Activated CD4-positive, alpha-beta T cell treated with anti-CD3 and anti-CD28 coated beads for 48 hours (primary cell): ENCODE measurements at places on chromosomes 7 and 10.
A peak's percentile ranks its signal among the peaks of the same experiment; 100 is the strongest.

- no peak for DNase-seq
Observed at GRCh38 chr7:1842321-1843221, 172.5 kb downstream of the ELFN1 start.

DNA sequence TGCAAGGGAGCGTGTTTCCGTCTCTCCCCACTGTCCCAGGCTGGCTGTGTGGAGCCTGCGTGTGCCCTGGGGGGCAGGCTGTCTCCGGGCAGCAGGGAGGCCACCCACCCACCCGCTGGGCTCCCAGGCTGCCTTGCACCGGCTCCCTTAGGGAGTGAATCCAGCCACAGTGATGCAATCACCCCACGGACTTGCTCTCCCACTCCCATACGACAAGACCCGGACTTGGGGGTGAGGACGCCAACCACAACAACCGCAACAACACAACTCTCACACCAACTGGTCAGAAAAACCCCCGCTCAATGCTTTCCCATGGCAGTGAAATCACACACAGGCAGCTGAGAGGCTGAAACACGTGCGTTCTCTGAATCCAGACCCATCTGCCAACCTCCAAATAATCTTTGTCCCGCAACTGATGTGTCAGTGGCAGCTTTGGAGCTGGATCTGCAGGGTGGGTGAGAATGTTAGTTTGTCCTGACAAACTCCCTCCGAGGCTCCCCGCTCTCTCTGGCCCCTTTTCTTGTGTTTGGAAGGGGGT, 62.7 kb upstream of the DDC start:
- DNase-seq, result no peak

DNA sequence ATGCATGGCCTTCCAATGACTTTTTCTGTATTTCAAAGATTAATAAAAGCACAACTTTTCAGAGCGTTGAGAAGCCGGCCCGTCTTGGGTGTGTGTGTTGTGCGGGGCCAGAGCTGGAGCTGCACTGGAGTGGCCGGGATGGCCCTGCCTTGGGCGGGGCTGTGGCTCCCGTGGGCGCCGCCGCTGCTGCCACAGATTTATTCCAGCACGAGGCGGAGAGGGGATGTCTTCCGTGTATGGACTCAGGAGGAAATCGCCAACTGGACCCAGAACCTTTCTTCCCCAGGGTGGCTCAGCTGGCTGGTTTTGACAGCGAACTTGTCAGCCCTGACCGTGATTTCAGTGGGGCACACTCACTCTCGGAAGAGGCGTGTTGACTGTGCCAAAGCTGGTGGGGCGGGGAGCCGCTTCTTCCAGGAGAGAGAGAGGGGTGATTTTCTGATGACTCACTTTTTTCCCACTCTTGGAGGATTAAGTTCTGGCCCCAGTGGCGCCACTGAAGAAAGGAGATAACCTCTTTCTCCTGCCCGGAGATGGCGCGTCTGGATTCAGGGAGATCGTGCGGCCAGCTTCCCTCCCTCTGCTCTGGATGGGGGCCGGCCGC, 72.4 kb downstream of the DNAJB6 start:
- DNase-seq, result no peak

DNA sequence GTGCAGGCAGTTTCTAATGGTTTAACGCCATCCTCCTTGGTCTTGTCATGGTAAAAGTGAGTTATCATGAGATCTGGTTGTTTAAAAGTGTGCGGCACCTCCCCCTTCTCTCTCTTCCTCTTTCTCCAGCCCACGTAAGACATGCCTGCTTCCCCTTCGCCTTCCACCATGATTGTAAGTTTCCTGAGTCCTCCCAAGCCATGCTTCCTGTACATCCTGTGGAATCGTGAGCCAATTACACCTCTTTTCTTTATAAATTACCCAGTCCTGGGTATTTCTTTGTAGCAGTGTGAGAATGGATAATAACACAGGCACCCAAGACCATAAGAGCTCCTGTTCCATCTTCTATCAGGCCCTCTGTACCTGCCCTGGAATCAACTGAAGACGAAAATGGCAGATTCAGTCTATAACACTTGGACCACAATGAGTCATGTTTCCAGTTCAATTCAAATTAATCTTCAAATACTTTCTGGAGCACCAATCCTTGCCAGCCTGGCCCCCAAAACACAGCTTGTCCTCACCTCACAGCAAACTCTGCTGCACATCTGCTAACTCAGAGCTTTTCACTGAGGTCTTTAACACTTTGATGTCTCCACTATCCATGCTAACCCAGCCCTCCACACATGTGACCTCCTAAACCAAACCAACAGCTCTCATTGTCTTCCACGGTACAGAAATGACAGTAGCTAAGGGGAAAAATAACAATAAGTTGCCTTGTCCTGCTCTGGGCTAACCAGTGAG, 73.2 kb downstream of the SFMBT2 start:
- peak; percentile 16 for DNase-seq

DNA sequence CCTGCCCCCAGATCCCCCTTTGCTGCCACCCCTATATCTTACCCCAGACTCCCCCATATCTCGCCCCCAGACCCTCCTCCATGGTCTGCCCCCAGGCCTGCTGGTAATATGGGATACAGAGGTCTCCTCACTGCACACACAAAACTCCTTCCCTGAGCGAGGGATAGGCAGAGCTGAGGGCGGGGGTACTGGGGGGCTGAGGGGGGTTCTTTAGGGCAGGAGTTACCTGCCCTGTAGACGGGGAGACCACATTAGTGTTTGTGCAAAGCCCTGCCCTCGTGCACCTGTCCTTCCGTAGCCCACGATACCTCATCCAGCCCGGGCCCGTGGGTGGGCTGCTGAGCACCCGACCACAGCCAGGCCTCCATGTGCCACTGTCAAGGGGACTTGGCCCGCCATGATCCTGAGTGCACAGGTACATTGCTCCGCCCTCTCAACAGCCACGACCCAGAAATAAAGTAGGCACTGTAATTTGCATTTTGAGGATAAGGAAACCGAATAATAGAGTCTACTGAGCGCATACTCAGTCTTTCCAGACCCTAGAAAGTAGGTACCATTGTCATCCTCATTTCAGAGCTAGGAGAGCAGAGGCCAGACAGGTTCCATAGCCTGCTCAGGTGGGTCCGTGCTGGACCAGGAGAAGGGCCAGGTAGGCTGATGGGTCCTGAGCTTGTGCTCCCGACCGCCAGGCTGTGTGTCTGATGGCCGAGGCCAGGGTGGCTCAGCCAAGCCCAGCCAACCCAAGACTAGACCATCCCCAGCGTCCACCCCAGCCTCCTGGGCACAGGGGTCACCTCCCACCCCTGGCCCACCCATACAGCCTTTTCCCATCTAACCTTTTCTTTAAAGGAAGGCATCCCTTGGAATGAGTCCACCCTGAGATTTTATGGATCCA, 115.2 kb downstream of the LHPP start:
- no peak for DNase-seq

DNA sequence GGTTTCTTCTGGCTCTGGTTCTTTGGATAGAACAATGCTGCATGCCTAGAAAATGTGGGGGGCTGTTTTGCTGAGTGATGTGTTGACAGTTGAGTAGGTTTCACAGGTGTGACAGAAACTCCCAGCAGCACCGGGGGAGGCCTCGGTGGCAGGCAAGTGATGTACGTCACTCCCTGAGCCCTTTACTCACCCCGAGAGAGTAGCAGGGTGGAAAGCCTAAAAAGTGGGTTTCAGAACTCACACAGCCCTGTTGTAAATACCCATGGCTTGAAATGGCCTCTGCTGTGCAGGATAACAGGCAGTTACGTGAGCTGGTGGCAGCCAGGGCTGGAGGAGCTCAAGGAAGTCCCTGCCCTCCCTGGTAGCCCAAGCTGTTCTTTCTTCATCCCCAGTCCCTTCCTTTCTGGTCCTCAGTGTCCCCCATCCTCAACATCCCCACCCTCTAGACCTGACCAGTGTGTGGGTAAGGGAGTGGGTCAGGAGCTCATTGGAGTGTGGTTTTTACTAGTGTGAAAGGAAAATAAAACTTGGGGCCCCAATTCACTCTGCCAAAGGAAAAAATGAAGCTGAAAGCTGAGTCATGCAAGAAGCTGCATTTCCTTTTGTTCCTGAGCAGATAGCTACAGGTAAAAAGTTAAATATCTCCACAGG, 258.1 kb downstream of the STK31 start:
- DNase-seq, result peak; percentile 44

DNA sequence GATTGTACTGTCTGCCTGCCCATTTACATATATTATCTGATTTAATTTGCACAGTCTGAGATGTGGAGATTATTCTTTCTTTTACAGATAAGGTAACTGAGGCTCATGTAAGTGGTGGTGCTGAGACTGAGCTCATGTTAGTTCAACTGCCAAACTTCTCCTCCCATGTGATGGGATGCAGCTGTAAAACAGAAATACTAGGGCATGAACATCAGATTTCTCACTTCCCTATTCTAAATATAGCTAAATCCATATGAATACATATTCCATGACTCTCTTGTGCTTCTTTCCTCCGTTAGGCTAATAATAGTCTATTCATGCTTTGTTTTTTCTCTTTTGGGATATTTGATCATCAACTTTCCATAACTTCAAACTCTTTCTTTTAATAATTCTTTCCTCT, 84.7 kb downstream of the PTPRZ1 start:
- no peak for DNase-seq

DNA sequence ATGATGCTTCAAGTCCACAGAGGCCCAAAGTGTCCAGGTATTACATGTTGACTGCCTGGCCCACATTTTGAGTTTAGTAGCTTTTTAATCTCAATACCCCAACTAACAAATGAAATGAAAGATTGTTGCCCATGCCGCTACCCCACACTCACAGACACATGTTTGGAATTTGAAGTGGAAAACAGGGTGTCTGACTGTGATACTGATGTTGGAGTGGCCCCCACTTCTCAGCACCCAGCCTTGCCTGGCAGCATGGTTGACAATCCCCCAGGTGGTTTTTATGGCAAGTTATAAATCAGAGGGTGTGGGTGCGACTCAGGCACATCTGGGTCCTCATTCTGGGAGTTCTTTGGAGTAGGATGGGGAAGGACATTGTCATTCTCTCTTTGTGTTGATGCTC, 314.7 kb upstream of the ZNF32 start:
- no peak for DNase-seq

DNA sequence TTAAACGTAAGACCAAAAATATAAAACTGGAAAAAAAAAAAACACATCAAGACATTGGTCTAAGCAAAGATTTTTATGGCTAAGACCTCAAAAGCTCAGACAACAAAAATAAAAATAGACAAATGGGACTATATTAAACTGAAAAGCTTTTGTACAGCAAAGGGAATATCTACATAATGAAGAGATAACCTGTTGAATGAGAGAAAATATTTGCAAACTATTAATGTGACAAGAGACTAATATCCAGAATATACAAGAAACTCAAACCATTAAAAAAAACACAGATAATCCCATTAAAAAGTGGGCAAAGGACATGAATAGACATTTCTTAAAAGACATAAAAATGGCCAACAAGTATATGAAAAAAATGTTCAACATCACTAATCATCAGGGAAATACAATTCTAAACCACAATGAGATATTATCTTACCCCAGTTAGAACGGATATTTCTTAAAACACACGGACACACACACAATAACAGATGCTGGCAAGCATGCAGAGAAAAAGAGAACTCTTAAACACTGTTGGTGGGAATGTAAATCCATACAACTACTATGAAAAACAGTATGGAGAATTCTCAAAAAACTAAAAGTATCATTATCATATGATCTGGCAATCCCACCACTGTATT, 28.8 kb downstream of the CNOT4 start:
- DNase-seq, result no peak

- DNase-seq, result no peak
Observed at GRCh38 chr10:62856021-62856420, 39.9 kb upstream of the EGR2 start.

GRCh38 chr7:129845972-129846327, 106.8 kb downstream of the UBE2H start:
- DNase-seq, result no peak

DNA sequence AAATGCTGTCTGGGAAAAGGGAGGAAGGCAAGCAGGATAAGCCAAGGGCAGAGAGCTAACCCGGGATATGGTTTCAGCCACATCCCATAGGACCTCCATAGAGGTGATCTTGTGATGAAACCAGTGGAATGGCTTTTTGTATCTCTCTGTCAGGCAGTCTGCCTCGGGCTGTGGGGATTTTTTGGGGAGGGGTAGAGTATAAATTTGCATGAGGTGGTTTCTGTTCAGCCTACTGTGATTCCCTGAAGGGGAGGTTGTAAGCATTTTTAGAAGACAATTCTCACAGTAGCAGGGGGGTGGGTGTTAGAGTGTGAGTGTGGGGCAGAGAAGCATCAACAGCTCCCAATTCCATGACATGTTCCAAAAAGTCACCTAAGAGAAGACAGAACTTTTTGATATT, 11.8 kb downstream of the OR9A2 start:
- DNase-seq, result no peak

- DNase-seq, result peak; percentile 56
Observed at GRCh38 chr10:132836832-132837540, 51.0 kb upstream of the NKX6-2 start.

GRCh38 chr7:78139335-78139734, 340.8 kb downstream of the PHTF2 start:
- no peak for DNase-seq

- no peak for DNase-seq
Observed at GRCh38 chr7:107816011-107816566, 13.1 kb upstream of the SLC26A3 start.

- no peak for DNase-seq
Observed at GRCh38 chr10:8543361-8544056, 489.0 kb downstream of the GATA3 start.

- no peak for DNase-seq
Observed at GRCh38 chr10:44991571-44991970, 9.2 kb upstream of the ZNF22 start.

- DNase-seq, result no peak
Observed at GRCh38 chr10:103510791-103511752, 17.6 kb downstream of the NEURL1 start.

DNA sequence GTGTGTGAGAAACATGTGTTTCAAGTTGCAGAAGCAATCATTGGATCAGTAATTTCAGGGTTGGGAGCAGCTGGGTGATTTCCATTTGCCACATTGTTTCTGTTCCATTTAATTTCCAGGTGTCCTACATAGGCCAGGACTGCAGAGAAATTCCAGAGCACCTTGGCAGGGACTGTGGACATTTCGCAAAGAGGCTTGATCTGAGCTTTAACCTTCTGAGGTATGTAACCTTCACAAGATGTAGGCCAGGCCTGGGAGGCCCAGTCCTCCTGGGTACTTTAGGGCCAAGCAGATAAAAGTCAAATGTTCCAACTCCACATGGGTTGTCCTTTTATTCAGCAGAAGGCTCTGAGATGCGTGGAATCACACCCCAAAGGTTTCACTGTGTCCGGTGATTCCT, 6.9 kb downstream of the LRMDA start:
- no peak for DNase-seq

DNA sequence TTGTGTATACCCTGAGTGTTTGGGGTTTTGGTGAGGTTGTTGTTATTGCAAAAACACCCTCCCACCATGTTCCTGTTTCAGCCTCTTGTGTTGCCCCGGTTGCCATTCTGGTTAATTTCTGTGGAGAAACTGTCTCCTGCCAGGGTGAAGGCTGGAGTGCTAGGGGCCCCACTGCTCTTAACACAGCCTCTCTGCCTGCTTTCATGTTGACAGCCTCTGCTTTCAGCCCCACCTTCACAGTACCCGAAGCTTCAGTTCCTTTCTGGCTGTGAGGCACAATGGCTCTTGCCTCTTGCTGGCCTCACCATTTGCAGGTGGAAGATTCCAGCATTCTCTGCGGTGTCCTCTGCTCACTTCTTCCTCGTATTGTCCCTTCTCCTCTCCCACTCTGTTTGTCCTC, 19.2 kb downstream of the SLC18A2 start:
- DNase-seq, result no peak

- DNase-seq, result no peak
Observed at GRCh38 chr7:3039787-3040186, 3.9 kb downstream of the CARD11 start.
